Hepatic stellate cell (primary cell): ENCODE measurements at places on chromosomes 11 and 22.
A peak's percentile ranks its signal among the peaks of the same experiment; 100 is the strongest.

GRCh38 chr22:27476729-27477128 lies 324.8 kb downstream of the MN1 start:
- DNase-seq: peak; percentile 74

DNA sequence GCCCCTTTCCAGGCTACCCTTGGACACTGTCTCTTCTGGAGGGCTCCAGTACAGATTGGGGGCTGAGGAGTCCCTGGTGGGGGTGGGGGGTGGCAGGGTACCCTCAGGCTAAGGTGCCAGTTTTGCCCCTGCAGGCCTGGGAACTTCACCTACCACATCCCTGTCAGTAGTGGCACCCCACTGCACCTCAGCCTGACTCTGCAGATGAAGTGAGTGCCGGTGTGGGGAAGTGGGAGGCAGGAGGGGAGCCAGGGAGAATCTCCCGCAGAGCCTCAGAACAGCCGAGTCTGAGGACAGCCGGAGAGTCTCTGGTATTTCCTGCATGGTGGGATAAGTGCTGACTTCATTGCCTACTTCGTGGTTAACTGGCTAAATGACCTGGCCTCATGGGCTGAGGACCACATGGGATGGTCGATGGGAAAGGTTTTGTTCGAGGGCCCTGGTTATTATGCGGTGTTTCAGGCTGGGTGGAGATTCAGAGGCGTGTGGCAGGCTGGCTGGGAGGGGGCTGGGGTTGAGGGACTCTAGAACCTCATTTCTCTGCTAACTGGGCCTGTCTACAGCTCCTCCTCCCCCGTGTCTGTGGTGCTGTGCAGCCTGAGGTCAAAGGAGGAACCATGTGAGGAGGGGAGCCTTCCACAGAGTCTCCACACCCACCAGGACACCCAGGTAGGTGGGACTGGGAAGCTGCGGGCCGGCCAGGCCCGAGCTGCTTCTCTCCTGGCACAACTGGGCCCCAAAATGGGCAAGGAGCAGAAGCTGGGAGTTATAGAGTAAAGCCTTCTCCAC lies 8.5 kb downstream of the TMEM258 start:
- peak; percentile 59 for DNase-seq

DNA sequence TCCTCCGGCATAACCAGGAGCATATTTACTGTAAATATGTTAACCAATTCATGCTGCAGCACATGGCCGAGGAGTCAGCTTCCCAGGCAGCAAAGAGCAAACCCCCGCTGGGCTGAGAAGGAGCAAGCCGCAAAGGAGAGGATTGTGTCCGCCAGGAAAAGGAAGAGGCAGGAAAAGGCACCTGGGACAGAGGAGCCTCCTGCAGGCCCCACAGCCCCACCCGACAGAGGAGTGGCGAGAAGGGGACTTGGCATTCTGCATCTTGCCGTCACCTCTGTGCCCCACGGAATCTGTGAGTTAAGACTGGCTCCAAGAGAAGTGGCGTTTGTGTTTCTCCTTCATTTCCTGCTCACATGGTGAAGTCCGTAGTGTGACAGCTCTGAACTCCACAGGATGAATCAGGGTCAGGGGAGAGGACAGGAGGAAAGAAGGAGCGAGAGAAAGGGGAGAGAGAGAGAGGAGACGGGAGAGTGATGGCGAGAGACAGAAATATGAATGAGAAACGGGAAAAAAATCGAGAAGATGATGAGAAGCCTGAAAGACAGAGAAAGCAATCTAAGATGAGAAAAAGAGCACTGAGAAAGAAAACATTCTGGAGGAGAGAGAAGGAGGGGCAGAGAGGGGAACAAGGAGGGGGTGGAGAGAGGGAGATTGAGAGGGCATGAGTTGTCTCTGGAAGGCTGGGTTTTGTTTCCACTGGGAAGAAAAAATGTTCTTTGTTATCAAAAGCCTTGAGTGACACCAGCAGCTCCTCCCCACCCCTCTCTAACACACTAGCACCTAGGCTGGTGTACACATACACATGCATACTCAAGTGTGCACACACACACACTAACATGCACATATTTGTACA lies 489.6 kb downstream of the MN1 start:
- peak; percentile 58 for DNase-seq

DNA sequence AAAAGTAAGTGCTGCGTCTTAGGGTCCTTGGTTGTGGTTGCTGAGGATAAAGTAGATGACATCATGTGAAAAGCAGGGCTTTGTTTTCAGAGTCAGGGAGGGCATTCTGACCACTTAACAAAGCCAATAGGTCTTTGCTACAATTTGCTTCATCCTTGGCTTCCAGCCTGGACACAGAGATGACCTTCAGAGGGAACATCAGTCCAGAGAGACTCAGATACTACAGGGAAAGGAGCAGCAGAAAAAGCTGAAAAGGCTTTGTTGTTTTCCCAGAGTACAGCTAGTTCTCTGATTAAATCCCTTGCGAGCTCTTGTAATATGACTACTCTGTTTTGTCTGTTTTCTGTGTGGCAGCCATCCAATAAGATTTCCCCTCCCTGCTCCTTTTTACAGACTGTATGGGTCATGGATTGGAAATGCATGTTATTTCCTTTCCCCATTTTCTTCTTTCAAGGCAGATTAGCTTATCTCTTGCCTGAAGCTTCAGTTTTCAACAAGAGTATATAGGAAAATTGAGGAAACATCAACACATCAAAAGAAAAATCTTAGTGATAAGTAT lies 31.9 kb downstream of the ATG13 start:
- peak; percentile 81 for DNase-seq

DNA sequence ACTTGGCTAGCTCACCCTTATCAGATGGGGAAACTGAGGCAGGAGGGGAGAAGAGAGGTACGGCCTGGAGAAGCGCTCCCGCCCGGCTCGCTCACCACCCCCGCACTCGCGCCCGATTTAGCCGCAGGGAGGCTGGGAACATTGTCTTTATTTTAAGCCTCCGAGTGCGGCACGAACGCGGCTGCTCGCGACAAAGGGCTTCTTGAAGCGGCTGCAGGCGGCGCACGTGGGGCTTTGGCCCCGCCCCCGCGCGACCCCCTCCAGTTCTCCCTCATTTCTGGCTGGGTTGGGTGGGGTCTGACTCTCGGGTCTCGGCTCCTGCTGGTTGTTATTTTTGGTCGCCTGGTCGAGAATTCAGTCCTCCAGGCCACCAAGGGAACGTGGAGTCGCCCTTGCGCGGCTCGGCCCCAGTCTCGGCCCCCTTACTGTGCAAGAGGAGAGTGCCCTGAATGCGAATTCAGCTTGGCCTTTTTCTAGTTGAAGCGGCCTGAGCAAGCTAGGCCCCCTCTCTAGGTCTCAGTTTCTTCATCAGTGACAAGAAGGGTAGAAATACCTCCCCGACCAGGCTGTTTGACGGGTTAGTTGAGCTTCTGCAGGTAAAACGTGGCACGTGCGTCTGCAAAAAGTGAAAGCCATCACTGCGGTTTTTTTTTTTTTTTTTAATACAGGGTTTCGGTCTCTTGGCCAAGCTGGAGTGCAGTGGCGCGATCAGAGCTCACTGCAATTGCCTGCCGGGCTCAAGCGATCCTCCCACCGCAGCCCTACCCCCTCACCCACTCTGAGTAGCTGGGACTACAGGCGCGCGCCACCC lies 2.6 kb upstream of the CHRM1 start:
- no peak for DNase-seq

DNA sequence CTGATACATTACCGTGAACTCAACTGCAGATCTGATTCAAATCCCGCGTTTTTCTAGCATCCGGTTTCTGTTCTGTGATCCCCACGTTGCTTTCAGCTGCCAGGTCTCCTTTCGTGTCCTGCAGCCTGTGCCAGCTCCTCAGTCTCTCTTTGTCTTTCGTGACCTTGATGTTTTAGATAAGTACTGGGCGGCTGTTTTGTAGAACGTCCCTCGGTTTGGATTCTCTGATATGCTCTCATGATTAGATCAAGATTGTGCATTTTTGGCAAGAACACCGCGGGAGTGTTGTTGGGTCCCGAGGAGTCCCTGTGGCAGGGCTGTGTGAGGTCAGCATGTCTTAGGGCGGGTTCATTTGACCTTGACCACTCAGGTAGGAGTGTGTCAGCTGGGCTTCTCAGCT lies 38.6 kb downstream of the KCNQ1 start:
- DNase-seq: no peak

DNA sequence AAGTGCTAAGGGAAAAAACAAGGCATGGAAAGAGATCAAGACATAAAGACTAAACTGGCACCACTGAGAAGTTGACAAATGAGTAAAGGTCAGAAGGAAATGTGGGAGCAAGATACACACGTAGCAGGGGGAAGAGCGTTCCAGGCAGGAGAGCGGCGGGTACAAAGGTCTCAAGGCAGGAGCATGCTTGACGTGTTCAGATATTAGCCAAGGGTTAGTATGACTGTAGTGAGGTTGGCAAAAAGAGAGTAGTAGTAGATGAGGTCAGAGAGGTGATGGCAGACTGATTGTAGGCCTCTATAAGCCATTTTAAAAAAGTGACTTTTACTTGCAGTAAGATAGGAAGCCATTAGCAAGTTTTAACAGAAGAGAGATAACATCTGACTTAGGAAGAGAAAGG lies 9.9 kb downstream of the SYT9 start:
- DNase-seq: no peak

GRCh38 chr11:79054636-79055035 lies 386.2 kb downstream of the TENM4 start:
- no peak for DNase-seq

DNA sequence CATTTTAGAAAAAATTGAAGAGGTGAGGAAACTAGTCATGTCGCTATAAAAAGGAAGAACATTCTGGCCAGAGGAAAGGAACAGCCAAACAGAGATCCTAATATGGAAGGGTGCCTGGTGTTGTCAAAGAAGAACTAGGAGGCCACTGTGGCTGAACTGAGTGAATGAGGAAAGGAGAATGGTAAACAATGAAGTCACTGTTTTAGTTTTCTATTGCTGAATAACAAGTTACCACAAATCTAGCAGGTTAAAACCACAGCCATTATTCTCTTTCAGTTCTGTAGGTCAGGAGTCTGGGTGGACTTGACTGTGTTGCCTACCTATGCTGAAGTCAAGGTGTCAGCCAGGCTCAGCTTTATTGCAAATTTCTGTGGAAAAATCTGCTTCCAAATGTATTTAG lies 549.3 kb upstream of the CCDC90B start:
- no peak for DNase-seq

DNA sequence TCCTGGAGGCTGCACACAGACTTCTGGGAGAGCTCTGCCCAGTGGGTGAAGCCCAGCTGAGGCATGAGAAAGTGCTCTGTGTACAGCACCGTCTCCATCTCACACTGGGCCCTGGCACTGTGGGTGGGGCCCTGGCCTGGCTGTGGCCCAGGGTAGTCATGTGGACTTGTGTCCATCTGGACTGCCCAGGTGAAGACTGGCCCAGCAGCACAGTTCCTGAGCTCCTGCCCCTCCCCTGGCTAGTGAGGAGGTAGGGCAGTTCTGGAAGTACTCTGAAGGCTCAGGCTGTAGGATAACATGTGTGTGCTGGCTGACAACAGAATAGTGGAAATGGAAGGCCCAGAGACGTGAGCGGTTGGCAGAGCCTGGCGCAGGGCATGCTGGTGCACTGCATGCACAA lies 35.4 kb downstream of the RSPH14 start:
- no peak for DNase-seq

DNA sequence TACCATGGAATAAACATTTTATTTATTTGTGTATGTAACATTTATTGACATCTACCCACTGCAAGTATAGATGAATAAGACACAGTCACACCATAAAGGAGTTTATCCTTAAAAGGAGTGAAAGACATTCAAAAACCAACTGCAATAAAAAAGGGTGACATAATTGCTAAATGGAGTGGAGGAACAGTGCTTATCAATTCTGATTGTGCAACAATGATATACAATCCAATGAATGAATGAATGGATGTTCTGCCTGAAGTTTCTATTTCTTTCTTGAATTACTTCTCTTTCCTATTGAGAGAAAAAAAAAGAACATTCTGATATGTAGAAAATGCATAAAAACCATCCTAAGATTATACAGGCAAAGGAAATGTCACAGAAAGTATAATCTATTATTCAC lies 10.0 kb downstream of the MMP7 start:
- no peak for DNase-seq

GRCh38 chr11:118872403-118872821 lies 11.3 kb upstream of the CXCR5 start:
- DNase-seq: no peak

DNA sequence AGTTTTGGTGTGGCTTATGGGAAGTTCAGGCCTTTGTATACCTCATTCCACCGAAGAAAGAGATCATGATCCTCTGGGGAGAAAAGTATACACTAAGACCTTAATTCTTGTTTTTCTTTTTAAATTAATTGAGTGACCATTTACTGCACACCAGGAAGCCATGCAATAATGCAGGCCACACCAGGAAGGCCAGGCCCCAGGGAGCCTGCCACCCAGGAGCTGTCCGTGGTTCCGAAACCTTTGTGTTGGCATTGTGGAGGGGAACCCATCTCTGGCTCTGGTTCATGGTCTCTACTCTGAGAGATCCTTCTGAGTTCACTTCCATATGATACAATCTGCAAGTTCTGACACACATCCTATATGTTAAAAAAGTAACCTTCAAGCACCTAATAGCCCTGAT lies 291.8 kb downstream of the MIAT start:
- peak; percentile 11 for DNase-seq

DNA sequence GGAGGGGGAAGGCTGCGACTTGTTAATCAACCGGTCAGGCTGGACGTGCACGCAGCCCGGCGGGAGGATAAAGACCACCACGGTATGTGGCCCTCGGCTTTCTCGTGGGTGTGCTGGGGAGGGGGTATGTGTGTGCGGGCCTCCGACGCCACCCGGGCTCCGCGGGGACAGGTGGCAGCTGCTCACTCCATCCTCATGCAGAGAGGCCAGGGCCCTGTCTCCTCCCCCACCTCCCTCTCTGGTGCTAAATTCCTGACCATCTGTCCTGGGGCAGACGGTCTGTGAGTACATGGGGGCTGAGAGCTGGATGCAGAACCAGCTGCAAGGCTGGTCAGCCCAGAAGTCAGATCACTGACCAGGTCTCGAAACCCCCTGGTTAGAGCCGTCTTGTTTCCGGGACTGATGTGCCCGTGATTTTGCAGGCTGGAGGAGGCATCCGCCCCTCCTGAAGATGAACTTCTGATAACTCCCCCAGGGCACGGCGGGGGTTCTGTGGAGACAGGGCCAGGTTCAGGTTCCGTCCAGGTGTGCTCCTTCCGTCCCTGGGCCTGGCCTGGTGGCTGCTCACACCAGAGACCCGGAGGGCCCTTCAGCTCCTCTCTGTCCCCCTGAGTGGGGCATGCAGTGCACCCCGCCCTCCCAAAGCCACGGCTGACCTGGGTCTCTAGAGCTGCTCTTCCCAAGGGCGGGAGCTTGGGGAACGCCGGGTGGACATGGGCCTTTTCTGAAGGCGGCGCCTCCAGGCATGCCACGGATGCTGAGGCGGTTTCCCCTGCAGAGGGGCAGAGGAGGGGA lies 1119.7 kb downstream of the BRD1 start:
- no peak for DNase-seq

- no peak for DNase-seq
Observed at GRCh38 chr11:34157163-34157562, 51.7 kb downstream of the NAT10 start.

GRCh38 chr11:45741032-45741431 lies 63.9 kb upstream of the SLC35C1 start:
- DNase-seq: no peak

- DNase-seq: no peak
Observed at GRCh38 chr22:20642668-20643179, 131.2 kb upstream of the SERPIND1 start.

- DNase-seq: no peak
Observed at GRCh38 chr11:88179141-88179540, 3.9 kb upstream of the RAB38 start.
